ENCODE measurements at places on chromosomes 13 and 19.

DNA sequence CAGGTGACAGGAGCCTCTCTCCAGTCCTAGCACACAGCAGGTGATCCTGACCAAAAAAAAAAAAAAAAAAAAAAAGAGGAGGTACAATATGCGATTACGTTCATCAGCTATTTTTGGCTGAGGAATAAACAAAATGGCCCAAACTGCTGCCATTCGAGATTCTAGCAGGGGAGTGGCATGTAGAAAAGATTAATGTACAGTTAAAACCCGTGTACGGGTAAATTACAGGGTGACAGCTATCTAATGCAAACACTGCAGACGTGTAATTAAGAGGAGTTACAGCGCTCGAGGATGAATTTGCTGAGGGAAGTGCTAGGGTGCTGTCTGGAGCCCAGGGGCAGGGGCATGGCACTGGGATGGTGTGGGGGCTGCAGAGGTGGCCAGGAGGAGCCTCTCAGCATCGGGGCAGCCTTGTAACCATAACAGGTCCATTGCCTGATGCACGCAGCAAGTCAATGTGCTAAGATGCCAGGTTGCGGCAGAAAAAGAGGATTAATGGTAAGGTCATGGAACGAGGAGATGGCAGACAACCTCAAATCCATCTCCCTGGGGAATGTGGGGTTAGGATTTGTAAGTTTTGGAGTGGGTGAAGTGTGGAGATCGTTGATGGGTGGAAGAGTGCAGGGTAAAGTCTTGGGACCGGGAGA is 17.4 kb downstream of the CHST8 start:
- DNase-seq: no peak

DNA sequence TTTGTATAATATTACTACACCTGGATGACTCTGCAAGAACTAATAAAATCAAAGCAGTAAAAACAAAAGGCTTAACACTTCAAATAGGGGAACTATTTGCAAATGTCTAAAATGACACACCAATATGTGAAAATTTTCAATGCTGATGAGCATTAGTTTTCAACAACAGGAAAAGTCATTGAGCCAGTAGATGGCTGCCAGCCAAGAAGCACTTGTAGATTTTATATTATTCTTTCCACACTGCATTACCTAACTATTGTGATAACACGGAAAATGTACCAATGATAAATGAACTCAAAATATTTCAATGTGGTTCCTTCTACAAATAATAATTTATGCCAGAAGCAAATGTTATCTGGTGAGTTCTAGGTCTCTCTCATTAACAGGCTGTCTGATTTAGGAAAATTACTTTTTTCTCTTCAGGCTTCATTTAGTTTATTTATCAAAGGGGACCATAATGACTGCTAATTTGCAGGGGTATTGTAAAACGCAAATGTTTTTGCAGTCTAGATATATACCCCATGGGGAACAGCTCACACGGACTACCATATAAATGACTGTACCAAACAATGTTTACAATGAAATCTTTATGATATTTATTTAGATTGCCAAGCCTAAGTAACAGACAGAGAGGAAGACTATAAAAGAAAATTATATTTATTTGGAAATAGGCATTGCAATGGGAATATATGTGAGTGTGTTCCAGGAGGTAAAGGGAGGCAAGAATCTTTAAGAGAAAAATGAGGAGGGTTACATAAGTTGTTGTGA is 407.8 kb downstream of the LIG4 start:
- DNase-seq: no peak

GRCh38 chr19:10020851-10021250 is 7.6 kb downstream of the RDH8 start:
- DNase-seq: no peak

- no peak for DNase-seq
Measured at GRCh38 chr13:35744566-35745178, 268.2 kb upstream of the MAB21L1 start.

GRCh38 chr19:19776206-19777008 is 43.5 kb upstream of the ZNF14 start:
- peak; percentile 94 for DNase-seq

GRCh38 chr19:42294471-42295137 is 7.3 kb upstream of the PRR19 start:
- DNase-seq: no peak

- peak; percentile 32 for DNase-seq
Measured at GRCh38 chr19:41427647-41428480, 690 bp upstream of the B3GNT8 start.
